NCI-H1417 (cell line): ENCODE measurements at places on chromosomes 5 and 9.

- no peak for DNase-seq
These were observed 96.7 kb upstream of the CLINT1 start for GRCh38 chr5:157955541-157956172.

GRCh38 chr5:123755653-123756317 lies 243.8 kb downstream of the CSNK1G3 start:
- no peak for DNase-seq

- DNase-seq, result no peak
These were observed 148.3 kb upstream of the RUSC2 start for GRCh38 chr9:35341585-35341984.

DNA sequence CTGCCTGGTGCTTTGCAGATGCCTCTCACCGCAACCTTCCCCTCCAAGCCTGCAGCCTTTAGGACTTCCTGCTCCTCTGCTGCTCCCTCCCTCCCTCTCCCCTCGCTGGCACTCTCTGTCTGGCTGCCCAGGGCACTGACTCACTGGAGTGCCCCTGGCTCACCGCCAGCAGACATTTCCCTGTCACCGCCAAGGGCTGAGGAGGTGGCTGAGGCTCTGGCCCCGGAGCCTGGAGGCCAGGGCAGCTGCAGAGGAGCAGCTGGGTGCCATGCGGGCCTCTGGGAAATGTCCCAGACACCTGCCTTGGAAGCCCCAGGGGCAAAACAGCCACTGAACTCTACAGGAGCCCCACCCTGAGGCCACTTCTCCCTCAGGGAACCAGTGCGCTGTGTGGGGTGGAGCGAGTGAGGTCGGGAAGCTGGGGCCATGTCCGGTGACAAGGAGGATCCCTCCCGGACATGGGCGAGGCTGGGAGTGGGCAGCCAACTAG lies 53.4 kb downstream of the TENT4A start:
- DNase-seq, result peak; percentile 88

DNA sequence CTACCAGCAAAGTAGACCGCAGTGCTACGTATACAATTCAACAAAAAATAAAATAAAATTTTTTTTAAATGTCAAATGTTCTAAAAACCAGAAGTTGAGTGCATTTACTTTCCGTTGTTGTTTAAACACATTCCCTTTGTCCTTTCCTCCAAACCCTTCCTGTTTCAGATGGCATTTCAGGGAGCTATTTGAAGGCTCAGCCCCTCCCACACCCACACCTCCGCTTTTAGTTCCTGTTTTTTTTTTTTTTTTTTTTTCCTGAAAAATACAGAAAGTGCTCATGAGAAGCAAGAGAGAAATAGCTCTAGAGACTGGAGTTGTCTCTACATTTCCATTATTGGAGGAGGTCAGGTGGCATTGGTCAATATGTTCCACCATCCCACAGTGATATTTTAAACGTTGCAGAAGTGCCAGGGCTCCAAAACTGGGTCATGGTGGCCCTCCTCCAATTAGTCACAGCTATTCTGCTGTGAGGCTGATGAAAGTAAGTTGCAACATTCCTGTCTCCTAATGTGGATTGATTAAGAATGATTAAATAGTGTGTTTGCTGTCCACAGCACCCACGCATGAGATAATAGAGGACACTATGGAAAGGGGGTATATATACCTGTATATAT lies 106.9 kb downstream of the GABRG2 start:
- DNase-seq, result no peak

DNA sequence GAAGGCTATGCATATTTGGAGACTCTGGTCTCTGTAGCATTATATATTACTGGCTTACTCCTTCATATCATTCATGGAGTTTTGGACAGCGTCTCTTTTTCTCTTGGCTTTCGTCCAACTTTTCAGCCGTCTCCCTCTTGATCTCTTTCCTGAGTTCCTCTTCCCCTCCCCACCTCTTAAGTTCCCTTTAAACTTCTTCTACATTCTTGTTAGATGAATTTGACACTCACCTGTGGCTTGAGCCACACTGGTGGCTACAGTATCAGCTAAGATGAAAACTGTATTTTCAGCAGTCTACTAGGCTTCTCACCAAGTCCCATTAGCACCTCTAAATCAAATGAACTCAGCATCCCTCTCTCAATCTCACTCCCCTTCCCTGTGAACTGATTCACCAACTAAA lies 128.1 kb downstream of the STARD4 start:
- DNase-seq, result peak; percentile 9

GRCh38 chr5:88390481-88390880 lies 121.8 kb upstream of the TMEM161B start:
- no peak for DNase-seq

GRCh38 chr9:33178972-33179697 lies 12.0 kb upstream of the B4GALT1 start:
- no peak for DNase-seq

- DNase-seq, result no peak
These were observed 49.4 kb upstream of the DNAH5 start for GRCh38 chr5:13993926-13994325.

DNA sequence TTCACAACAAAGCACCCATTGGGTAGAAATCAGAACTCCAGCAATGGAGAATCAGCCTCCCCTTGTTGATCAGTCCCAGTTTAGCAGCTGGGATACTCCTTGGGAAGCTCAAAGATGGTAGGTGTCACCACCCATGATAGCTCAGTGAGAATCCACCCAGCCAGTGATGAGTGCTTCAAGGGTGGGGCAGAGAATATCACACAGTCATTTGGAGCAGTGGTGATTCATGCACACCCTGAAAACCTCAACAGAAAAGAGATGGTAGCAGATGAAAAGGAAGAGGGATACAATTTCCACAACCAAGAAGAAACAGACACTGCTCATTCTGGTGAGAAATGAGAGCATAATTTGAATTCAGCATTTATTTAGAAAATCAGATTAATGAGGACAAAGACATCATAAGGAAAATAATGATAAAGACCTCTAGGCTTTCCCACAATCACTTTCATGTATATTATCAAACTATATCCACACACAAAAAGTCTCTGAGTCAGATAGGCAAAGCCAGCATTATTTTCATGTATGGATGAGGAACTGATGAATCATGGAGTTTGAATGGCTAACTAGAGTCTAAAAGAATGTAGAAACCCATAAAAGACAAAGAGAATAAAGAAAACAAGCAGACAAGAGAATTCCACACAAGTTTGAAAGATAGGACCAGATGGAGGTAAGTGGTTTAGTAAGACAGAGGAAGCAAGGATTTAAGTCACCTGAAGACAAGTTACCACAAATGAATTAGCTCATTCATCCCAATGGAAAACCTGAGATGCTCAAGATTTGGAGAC lies 82.9 kb downstream of the FEM1C start:
- DNase-seq, result no peak

GRCh38 chr5:137155261-137156000 lies 343.7 kb downstream of the SPOCK1 start:
- DNase-seq, result peak; percentile 27

DNA sequence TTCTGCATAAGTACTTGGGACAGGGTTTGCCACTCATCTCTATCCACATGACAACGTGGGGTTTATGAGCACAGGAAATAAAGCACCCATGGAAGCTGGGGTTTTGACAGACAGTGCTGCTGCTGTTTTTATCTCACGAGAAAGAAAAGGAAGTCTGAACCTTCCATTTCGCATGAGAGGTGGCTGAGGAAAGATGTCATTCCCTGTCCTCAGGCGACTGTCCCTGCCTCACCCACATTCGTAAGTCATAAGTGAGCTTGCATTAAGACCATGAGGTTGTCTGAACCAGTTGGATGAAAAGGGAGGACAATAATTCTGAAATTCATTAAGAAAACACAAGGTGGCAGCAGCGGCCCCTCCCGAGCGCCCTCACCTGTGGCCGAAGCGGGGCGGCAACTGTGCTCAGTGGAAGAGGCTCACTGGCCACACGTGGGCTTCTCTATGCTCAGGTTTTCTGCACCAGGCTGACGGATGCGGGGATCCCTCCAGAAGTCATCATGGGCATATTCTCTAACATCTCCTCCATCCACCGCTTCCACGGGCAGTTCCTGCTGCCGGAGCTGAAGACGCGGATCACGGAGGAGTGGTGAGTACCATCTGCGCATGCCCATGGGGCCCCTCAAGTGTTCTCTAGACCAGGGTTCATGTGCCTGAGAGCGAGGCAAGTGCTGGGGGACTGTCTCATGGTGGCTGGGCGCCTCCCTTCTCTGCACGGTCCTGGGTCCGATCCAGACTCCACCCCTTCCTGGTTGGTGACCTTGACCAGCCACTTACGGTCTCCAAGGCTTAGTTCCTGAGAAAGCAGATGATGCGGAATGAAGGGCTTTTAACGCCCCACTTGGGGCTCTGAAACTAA lies 54.7 kb upstream of the SUSD3 start:
- peak; percentile 77 for DNase-seq

GRCh38 chr5:1285141-1285540 lies 9.7 kb downstream of the TERT start:
- DNase-seq, result no peak

DNA sequence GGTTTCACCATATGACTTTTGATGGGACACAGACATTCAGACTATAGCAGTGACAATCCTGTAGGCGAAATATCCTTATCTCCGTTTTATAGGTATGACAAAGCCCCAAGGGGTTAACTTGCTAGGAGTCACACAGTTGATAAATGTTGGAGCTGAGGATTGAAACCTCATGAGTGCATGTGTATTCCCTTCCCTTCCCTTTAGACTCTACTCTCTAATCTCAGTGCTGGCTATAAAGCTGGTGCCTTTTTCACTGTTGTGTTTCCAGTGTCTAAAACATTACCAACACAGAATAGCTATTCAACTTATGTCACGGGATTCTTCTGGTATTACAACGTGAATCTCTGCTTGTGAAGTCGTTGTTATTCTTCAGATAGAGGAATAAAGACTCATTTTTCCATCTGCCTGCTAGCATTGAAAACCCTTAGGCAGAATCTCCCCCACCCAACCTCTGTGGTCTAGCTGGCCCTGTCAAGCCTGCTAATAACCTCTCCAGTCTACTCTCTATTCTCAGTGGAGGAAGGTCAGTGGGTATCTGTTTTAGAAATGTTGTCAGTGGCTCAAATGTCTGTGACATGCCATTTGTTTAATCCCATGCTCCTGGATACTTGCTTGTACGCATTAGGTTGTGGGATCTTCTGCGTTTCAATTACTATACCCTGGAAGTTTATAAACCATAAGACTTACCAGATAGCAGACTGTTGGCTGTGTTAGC lies 121.2 kb downstream of the TLE4 start:
- no peak for DNase-seq

DNA sequence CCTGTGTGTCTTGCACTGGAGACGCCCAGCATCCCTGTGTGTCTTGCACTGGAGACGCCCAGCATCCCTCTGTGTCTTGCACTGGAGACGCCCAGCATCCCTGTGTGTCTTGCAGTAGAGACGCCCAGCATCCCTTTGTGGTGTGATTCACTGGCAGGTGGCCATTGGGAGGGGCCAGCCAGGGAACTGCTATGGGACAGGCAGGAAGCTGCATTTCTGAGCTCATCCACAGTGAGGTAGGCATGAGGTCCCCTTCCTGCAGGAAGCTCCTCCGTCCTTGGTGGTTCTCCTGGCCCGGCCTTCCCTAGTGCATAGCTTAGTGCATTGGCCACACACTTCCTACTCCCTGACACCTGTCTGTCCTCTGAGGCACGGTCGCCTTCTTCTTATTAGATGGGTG lies 43.5 kb downstream of the IRX1 start:
- DNase-seq, result no peak

GRCh38 chr5:34998058-34998789 lies 49.5 kb downstream of the AGXT2 start:
- no peak for DNase-seq

DNA sequence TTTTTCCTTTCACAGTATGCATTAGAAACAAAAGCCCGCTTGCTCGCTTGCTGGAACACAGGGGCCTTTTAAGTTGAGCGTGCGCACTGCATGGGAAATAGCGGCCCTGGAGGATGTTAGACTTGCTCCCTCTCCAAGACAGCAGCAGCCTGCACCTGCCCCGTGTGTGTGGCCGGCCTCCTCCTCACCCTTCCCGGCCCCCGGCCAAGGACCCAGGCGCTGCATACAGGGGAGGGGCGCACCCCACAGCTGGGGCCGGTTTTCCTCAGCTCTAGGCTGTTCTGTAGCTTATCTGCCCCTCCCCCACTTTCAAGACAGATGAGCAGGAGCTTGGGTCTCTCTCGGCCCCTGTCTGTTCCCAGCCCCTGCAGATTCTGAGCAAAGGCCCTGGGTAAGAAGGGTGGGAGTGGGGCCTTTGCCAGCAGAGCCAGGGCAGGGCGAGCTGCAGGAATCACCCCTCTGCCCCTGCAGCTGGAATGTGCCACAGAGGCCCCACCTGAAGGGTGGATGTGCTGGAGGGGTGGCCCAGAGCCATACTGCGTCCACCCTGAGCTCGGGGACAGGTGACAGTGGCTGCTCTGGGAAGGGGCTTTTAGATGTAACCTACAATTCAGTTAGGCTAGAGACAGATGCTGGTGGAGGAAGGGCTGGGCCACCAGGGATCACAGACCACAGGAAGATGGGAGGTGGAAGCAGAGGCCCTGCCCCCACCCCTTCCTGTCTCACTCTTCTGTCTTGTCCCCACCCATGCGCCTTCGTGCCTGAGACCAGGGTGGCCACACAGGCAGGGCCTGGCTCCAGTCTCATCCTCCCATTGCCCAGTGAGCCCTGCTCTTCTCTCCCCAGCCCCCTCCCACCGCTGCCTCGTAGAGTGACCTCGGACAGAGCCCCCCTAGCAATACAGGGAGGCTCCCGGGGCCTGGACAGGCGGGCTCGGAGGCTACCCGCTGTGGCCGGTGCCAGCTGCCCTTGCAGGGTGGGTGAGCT lies 132.4 kb downstream of the DAB2IP start:
- DNase-seq, result peak; percentile 29

GRCh38 chr9:14104496-14104895 lies 209.4 kb downstream of the NFIB start:
- no peak for DNase-seq

DNA sequence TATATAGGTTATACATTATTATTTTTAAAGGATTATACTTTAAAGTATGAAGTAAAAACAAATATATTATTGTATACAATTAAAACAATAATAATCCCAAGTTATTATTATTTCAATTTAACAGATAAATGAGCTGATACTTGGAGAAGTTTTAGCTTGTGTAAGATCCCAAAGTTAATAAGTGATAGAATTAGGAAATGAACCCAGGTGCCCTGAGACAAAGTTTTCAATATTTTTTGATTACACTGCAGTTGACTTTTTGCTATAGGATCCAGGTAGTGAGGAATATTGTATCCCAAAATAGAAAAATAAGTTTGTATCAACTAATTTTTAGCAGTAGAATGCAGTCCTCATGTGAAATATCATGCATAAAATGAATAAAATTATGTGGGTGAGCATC lies 543.2 kb upstream of the ZNF608 start:
- no peak for DNase-seq

DNA sequence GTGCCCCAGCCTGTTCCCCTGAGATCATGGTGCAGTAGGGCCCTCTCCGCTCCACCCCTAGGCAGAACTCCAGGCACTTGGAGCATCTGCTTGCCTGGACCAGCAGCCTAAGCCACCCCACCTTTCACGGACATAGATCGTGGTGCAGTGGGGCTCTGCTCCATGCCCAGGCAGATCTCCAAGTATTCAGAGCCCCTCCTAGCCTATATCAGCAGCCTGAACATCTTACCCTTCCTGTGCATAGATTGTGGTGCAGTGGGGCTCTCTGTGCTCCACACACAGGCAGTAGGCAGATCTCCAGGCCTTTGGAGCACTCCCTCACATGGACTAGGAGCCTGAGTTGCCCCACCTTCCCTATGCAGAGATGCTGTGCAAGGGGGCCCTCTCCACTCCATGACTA lies 103.0 kb downstream of the GLIS3 start:
- no peak for DNase-seq
